ENCODE measurements at places on chromosomes 2 and 18. TPM values are rescaled to one million over a fixed set of nuclear protein-coding genes. Genes with fewer than 3 reads are reported as not detected.

COL3A1 gene
- 5,666 TPM for total RNA-seq

HRH4 gene
- total RNA-seq = under 0.01 TPM

FAM161A gene
- total RNA-seq = 1.9 TPM

CTLA4 gene
- not detected for total RNA-seq

HOXD11 gene
- total RNA-seq = 0.14 TPM

RND3 gene
- 606 TPM for total RNA-seq

KLF11 gene
- total RNA-seq = 3.7 TPM

ADI1 gene
- 39.7 TPM for total RNA-seq

FOXD4L1 gene
- 0.09 TPM for total RNA-seq

All from smooth muscle cell of bladder (primary cell).